HS-27A (cell line): ENCODE measurements at places on chromosomes 3 and 15.

DNA sequence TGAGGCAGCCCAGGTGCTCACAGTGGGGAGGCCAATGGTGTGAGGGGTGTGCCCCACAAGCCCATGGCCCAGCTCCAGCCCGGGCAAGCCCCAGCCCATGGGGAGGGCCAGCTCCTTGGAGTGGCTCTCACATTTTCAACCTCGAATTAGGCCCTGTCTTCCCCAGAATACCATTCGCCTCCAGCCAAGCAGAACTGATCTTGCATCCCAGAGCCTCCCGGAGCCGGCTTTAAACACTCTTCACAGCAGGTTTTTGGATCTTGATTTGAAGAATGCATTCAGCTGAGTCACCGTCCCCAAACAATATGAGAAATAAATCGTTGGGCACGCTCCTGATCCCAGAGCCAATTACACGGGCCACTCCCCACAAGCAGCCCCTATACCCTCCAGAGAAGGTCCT lies 23.7 kb downstream of the TPRA1 start:
- no peak for DNase-seq

- DNase-seq, result peak; percentile 7
Measured at GRCh38 chr3:39752751-39753150, 56.7 kb upstream of the MYRIP start.

- no peak for DNase-seq
Measured at GRCh38 chr3:73121669-73122331, 60.3 kb downstream of the EBLN2 start.

- no peak for DNase-seq
Measured at GRCh38 chr3:10213156-10213792, 35.0 kb upstream of the TATDN2 start.
